SK-MEL-5 (cell line): ENCODE measurements at places on chromosomes 2 and 18.

- no peak for DNase-seq
Observed at GRCh38 chr2:146267093-146267492, 1577.7 kb upstream of the ACVR2A start.

DNA sequence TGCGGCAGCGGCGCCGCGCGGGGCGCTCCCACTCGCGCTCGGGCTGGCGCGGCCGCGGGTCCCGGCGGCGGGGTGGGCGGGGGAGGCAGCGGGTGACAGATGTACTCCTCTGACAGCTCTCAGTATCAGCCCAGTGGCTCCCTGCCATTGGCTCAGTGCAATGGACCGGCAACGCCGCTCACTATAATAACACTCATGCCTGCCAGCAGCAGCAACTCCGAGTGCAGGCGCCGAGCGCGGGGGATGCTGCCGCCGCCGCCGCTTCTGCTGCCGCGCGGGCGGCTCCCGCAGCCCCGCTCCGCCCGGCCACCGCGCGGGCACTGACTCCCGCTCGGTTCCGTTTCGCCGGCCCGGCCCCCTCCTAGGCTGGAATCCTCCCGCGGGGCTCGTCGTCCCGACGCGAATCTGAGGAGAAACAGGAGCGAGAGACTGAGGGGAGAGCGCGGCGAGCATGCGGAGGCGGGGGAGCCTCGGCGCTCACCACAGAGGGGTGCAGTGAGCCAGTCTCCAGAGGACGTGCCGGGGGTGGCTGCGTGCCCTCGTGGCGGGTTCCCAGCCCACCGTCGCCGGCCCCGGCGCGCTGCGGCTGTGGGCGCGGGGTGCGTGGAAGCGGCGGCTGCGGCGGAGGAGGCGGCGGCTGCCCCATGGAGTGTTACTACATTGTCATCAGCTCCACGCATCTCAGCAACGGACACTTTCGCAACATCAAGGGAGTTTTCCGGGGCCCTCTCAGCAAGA lies at the start of gene ZNF804A:
TSS of gene ZNF804A (plus strand) at position 214 of the 738 bp plus-strand sequence. CDS start at position 645, 431 bp downstream.
- no peak for DNase-seq

GRCh38 chr2:84980263-84980983 lies 9.5 kb downstream of the KCMF1 start:
- peak; percentile 44 for DNase-seq

GRCh38 chr18:23529604-23530003 lies 26.3 kb downstream of the RMC1 start:
- no peak for DNase-seq
